CD4-positive, alpha-beta memory T cell (primary cell): ENCODE measurements at places on chromosomes 2 and 18. TPM values are rescaled to one million over a fixed set of nuclear protein-coding genes. Genes with fewer than 3 reads are reported as not detected.

Gene PCARE
- not detected for total RNA-seq

Gene SMYD1
- total RNA-seq = not detected

Gene ACVR1
- total RNA-seq = 26.9 TPM

DNA sequence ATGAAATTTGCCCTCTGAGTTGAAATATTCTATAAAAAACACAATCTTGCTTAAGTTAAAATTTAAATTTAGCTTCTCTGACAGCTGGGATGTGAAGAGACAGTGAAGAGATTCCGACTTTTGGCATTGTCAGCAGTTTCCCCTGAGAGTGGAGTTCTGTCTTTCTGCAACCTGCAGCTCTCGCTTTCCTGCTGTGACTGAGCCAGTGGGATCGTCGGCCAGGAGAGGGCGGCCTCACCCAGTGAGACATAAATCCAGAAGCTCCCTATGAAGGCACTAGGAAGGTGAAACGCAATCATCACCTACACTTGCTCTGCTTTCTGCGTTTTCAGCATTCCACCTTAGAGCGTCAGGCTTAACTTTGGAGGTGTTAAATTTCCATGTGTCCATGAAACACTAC, 75.4 kb upstream of the HNMT start:
- DNase-seq = no peak

- DNase-seq = no peak
These were observed 125.6 kb downstream of the TMEM18 start for GRCh38 chr2:551621-552020.

DNA sequence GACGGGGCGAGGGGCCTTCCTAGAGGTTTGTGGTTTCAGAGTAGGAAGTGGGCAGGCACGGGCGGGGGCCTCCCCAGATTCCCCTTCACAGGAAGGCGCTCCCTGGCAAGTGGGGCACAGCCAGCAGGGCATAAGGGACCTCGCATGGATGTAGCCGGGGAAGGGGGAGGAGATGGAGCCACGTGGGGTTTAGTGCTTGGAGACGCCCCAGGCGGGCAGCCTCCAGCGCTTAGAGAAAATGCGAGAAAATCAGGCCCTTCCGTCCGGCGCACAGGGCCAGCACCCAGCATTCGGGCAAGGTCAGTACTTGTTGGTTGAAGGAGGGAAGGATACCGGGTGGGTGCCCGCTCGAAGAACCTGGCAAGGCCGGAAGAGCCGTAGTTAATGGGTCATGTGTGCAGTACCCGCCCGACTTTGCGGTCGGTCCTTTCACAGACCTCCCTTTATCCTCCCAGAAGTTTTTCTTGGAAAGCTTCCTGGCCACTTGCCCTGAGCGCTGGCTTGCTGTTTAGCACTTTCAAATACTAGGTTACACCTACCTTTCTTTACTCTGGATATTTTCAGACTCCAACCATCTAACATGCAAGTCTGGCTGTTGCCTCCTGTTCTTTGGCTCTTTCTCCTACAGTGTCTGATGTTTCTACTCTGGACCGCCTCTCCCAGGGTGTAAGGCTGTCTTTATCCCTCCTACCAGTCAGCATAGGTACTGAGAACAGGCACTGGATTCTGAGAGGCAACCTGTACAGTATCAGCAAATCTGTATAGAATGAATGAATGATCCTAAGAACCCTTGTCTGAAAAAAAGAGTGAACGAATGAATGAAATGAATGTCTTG, 78.1 kb downstream of the CIB4 start:
- no peak for DNase-seq

Gene ATOH8
- not detected for total RNA-seq

GRCh38 chr2:47751856-47752414, 31.0 kb upstream of the MSH6 start:
- DNase-seq = no peak

Gene SCYGR4
- total RNA-seq = not detected

Gene SUCLG1
- total RNA-seq = 46.6 TPM

DNA sequence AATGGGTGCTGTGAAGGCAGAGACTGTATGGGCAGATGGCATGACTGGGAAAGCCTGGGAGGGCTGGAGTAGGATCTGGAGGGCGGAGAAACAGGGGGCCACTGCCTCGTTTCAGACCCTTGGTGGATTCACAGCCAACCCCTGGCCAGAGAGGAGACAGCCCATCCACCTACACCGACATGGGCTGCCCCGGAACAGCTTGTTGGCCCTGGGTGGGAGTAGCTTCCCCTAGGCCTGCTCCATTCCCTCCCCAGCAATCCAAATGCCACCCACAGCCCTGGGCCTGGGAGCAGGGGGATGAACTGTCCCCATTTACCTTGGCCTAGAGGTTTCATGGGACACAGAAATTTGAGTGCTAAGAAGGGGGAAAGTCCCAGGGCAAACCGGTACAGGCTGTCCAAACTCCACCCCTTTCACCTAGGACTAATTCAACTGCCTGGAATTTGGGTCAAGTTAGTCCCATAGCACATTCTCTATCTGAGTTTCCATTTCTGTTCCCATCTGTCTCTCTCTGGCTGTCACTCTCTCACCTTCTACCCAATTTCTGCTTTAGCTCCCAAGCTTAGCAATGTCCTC, 37.0 kb downstream of the LBH start:
- DNase-seq = no peak

Gene CFAP221
- total RNA-seq = not detected

DNA sequence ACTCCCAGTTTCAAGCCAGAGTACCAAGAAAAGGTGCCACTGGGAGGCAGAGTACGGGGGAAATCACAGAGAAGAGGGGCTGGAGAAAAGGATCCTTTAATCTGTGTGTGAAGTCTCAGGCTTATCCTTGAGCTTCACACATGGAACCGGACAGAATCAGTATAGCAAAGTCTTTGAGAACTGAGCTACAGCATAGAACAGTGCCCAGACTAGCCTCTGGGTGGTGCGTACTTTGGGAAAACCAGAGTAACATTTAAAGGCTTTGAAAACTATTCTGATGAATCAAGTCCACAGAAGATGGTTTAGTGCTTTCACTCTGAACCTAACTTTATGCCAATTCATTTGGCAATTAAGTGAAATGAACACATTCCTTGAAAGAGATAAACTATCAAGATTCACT, 83.1 kb downstream of the BABAM2 start:
- DNase-seq = no peak

Gene KANSL3
- total RNA-seq = 63.3 TPM

Gene IL37
- total RNA-seq = not detected

Gene POTEI
- not detected for total RNA-seq

Gene TRIM43
- total RNA-seq = not detected

Gene FLACC1
- total RNA-seq = 10.0 TPM

Gene ARHGAP28
- not detected for total RNA-seq

GRCh38 chr2:188677142-188677541, 297.0 kb upstream of the COL3A1 start:
- no peak for DNase-seq

GRCh38 chr18:73461038-73461779, 593.4 kb upstream of the NETO1 start:
- no peak for DNase-seq

GRCh38 chr2:217142649-217143266, 282.9 kb upstream of the TNP1 start:
- DNase-seq = no peak

Gene LRP1B
- total RNA-seq = not detected

Gene HOXD3
- total RNA-seq = not detected

- no peak for DNase-seq
These were observed 32.5 kb downstream of the SLC66A3 start for GRCh38 chr2:11187731-11188130.

- no peak for DNase-seq
These were observed 101.2 kb downstream of the ZNF519 start for GRCh38 chr18:14031053-14031452.

Gene DNAJC5G
- not detected for total RNA-seq

GRCh38 chr18:59454909-59455727, 96.1 kb upstream of the LMAN1 start:
- DNase-seq = no peak

DNA sequence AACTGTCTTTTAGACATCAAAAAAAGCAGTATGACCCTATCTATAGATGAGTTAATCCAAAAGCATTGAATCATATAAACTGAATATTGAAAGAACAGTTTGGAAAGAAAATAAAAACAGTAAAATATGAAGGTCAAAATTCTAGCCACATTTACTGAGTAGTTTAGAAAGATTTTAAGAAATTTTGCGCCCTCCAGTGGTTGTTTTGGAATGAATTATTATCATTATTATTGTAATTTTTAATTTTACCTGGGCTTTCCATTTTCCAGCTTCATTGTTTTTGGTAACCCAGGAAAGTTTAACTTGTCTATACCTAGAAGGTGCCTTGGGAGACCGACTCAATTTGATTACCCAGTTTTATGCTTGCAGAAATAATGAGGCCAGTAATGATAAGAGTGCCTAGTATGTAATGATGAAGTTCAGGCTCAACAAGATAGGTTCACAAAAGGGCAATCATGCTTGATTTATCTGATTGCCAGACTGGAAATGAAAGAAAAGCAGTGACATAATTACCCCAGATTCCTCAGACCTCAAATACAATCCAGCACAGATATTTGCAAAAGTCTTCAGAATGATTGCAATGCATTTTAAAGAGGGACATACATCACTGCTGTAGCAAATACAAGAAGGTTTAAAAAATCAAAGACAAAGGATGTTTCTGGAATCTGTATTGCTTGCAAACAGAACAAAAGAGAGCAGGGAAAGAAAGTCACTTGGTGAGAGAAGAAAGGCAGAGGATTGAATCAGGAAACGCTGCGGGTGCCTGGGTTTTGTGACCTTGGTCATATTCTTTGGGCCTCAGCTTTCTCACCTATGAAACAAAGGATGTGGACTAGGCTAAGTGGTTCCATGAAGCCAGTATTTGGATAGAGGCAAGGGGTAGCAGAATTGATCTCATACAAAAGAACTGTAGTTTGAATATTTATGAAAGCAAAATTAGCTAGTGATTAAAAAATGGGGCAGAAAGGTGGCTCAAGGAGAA, 153.8 kb downstream of the MAP2 start:
- DNase-seq = no peak

GRCh38 chr2:212480447-212480846, 58.2 kb downstream of the ERBB4 start:
- DNase-seq = no peak

Gene NT5C1B
- total RNA-seq = not detected

Gene KCNF1
- not detected for total RNA-seq

DNA sequence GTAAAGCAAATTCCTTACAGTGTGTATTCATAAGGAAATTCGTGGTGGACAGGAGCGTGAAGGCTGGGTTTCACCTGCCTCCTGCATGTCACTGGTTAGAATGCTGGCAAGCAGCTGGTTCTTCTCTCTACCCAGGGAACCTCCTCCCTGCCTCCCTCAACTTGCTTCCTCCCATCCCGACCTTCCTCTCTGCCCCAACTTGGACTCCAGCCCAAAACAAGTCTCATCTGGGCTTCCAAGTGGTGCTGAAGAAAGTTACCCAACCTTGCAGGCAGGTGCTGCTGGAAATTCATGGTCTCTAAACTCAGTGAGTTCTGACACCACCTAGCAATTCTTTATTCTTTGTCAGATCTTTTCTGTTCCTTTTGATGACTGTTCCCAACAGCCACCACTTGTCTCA, 184.5 kb downstream of the BCL2 start:
- DNase-seq = no peak

Gene EPG5
- total RNA-seq = 64.3 TPM

DNA sequence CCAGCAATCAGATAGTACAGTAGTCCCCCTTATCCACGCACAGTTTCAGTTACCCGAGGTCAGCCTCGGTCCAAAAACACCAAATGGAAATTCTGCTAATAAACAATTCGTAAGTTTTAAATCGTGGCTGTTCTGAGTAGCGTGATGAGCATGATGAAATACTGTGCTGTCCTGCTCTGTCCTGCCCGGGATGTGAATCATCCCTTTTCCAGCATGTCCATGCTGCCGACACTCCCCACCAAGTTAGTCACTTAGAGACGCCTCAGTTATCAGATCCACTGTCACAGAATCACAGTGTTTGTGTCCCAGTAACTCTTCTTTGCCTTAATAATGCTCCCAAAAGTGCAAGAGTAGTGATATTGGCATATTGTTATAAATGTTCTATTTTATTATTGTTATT, 62.1 kb downstream of the MEX3C start:
- no peak for DNase-seq

Gene CMPK2
- total RNA-seq = 3.5 TPM

- DNase-seq = no peak
These were observed 109.7 kb downstream of the MSH2 start for GRCh38 chr2:47512581-47513083.

- no peak for DNase-seq
These were observed 159.8 kb downstream of the EN1 start for GRCh38 chr2:118687698-118688097.

Gene PFN4
- total RNA-seq = not detected

DNA sequence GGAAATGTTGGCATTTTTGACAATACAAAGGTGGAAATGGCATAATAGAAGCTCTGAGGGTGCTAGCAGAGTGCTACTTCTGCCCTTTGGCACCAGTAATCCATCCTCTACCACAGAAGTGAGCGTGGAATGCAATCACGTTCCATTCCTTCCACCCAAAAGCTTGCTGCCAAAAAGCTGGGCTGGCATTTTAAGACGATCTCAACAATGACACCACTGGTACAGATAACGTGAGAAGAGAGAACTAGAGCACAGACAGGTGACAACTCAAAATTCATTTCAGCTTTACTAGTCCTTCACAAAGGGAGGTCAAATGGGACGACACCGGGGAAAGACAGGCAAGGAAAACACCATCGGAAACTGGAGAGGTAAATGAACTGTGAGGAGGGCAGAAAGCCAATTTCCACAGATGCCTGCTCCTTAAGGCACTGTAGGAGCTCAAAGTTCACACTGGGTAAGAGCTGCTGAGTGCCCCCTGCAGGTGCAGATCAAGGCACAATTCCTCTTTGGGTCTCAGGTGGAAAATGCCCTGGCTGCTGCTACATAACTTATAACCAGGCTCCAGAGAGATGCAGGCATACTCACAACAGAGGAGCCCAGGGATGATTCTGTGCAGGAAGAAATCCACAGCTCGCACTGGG, 50.7 kb upstream of the RNU4ATAC start:
- DNase-seq = no peak

DNA sequence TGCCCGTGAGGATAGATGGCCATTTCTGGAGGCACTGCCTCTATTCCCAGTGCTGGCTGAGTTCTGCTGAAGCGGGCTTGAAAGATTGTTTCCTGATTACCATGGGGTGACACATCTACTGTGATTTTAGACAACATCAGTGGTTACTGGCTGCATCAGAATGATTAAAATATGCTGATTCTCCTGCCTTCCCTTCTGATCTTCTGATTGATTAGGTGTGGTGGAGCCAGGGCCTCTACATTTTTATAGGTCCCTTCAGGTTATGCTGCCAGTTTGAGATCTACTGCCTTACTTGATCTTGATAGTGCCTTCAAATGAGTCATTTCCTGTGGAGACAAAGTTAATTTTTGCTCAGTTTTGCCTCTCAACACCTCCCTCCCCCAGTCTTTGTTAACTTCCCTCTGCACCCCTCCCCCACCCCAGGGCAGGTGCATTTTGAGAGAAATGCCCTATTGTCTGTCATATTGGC, 31.6 kb upstream of the SNORC start:
- DNase-seq = peak; percentile 85

GRCh38 chr2:71687412-71687811, 234.1 kb downstream of the DYSF start:
- no peak for DNase-seq

GRCh38 chr2:35204323-35204722, 1151.3 kb upstream of the CRIM1 start:
- DNase-seq = no peak
